Activated T-cell treated with anti-CD3 and anti-CD28 coated beads for 4 hours (primary cell): ENCODE measurements at places on chromosomes 1 and 21.

- DNase-seq, result no peak
These were observed 185.5 kb upstream of the NFIA start for GRCh38 chr1:60896701-60897363.

- DNase-seq, result no peak
These were observed 46.3 kb downstream of the PRDM15 start for GRCh38 chr21:41832596-41833496.

- no peak for DNase-seq
These were observed 1.8 kb downstream of the ZNF669 start for GRCh38 chr1:247102381-247102780.

DNA sequence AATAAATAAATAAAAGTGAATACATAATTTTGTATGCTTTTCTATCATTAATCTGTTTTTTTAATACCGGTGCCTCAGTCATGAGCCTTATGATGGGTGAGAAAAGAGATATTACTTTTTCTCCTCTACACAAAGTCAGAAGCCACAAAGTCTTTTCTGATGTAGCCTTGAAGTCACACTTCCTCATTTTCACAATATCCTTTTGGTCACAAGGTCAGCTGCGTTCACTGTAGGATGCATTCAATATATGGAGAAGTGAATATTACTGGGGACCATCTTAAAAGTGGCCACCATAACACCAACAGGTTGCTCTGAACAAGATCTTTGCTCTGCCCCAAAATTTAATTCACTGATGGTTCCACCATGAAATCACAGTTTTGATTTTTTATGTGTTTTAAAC, 83.3 kb upstream of the TNR start:
- DNase-seq, result no peak

DNA sequence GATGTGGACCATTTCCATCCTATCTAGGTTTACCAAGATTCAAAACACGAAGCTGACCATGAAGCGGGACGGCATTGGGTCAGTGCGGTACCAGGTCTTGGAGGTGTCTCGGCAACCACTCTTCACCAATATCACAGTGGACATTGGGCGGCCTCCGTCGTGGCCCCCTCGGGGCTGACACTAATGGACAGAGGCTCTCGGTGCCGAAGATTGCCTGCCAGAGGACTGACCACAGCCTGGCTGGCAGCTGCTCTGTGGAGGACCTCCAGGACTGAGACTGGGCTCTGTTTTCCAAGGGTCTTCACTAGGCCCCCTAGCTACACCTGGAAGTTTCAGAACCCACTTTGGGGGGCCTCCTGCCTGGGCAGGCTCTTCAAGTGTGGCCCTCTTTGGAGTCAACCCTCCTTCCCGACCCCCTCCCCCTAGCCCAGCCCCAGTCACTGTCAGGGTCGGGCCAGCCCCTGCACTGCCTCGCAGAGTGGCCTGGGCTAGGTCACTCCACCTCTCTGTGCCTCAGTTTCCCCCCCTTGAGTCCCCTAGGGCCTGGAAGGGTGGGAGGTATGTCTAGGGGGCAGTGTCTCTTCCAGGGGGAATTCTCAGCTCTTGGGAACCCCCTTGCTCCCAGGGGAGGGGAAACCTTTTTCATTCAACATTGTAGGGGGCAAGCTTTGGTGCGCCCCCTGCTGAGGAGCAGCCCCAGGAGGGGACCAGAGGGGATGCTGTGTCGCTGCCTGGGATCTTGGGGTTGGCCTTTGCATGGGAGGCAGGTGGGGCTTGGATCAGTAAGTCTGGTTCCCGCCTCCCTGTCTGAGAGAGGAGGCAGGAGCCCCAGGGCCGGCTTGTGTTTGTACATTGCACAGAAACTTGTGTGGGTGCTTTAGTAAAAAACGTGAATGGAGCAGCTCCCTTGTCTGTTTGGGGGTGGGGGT, 864 bp upstream of the CCDC24 start:
- DNase-seq, result no peak

GRCh38 chr1:17920881-17921640, 165.9 kb downstream of the ACTL8 start:
- no peak for DNase-seq

- DNase-seq, result peak; percentile 83
These were observed at the start of gene TSNAX for GRCh38 chr1:231528172-231529029. TSS of gene TSNAX (plus strand) at chr1:231528669. CDS start at chr1:231528811, 142 bp downstream.

DNA sequence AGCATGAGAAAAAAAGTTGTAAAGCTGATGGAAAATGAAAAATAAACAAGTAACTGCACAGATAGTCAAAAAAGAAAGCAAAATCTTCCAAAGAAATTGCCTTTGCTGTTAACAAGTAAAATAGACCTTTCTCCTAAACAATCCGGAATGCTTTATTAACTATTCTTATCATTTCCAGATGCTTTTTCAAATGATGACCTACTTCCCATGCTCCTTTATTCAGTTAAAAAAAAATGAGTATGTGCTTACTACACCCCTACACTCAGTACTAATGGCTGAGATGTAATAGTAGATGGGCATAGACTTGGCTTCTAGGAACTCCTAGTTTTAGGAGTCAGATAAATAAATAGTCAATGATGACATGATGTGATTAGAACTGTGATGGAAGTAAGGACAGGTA, 108.5 kb downstream of the NIBAN1 start:
- no peak for DNase-seq

- no peak for DNase-seq
These were observed 29.4 kb downstream of the HMGB4 start for GRCh38 chr1:33893147-33893830.

DNA sequence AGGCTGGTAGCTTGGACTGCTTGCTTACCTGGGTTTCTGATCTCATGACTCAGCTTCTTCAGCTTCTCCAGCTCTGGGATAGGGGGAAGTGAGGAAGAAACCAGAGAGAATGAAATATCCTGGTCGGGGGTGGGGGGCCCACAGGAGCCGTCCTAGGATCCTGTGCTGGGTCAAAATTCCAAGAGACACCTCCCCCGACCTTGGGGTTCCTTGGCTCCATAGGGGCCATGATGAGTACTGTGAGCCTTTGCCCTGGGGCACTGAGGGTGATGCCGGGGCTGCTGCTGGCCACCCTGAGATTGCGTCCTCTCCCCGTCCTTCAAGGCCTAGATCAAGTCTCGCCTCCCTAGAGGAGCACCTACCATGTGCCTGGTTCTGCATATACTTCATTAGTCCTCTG, 40.0 kb downstream of the MYOM3 start:
- no peak for DNase-seq
